ENCODE measurements at places on chromosomes 11 and 22.

GRCh38 chr22:26004477-26004876, 164.8 kb upstream of the SEZ6L start:
- DNase-seq, result no peak

DNA sequence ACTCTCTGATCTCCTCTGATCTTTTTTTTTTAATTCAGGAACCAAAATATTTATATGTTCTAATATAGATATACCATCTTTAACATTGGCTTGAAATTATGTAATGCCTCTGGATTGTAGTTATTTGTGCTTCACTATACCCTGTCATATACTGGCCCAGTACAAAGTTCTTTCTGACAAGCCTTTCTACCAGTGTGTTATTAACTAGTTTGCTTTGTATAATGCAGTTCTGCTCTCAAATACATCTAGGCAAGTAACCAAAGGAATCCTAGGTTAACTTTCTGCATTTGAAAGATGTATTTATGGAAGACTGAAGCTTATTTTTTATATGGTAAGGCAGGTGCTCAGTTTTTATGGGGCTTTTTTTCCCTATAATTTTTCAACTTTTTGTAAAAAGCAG, 36.1 kb downstream of the ARHGEF12 start:
- no peak for DNase-seq

DNA sequence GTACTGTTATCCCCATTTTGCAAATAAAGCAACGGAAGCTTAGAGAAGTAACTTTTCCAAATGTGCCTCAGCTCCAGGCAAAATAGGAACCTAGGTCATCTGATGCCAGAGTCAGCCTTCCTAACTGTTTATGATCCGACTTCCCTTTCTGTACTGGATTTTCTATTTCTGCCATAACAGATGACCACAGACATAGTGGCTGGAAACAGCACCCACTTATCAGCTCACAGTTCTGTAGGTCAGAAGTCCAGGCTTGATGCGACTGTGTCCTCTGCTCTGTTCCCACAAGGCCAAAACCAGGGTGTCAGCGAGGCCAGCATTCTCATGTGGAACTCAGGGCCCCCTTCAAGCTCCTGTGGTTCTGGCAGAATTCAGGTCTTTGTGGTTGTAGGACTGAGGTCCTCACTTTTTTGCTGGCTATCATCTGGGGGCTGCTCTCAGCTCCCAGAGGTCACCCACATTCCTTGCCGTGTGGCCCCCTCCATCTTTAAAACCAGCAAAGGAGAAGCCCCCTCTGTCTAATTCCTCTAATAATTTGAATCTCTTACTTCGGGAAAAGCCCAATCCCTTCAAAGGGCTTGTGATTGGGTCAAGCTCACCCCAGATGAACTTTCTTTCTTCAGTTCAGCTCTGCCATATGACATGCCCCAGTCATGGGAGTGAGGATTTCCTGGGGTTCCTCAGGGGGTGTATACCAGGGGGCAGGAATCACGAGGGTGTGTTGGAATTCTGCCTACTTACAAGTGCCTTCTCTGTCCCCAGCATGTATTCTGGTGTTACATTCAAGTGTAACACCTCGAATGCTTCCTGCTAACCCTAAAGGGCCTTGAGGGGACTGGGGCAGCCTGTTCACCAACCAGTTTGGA, 15.3 kb downstream of the KCNJ5 start:
- DNase-seq, result no peak

GRCh38 chr22:44200451-44200850, 19.7 kb downstream of the PARVG start:
- no peak for DNase-seq

GRCh38 chr22:36331912-36332622, 55.7 kb downstream of the MYH9 start:
- DNase-seq, result peak; percentile 64

DNA sequence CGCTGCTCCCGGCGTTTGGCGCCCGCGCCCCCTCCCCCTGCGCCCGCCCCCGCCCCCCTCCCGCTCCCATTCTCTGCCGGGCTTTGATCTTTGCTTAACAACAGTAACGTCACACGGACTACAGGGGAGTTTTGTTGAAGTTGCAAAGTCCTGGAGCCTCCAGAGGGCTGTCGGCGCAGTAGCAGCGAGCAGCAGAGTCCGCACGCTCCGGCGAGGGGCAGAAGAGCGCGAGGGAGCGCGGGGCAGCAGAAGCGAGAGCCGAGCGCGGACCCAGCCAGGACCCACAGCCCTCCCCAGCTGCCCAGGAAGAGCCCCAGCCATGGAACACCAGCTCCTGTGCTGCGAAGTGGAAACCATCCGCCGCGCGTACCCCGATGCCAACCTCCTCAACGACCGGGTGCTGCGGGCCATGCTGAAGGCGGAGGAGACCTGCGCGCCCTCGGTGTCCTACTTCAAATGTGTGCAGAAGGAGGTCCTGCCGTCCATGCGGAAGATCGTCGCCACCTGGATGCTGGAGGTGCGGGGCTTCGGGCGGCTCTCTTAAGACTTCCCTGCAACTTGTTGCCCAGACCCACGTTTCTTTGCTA, at the start of gene CCND1:
Gene CCND1 (plus strand): TSS at position 162 of the 587 bp plus-strand sequence. CDS start 158 bp downstream, at position 320.
- no peak for DNase-seq

DNA sequence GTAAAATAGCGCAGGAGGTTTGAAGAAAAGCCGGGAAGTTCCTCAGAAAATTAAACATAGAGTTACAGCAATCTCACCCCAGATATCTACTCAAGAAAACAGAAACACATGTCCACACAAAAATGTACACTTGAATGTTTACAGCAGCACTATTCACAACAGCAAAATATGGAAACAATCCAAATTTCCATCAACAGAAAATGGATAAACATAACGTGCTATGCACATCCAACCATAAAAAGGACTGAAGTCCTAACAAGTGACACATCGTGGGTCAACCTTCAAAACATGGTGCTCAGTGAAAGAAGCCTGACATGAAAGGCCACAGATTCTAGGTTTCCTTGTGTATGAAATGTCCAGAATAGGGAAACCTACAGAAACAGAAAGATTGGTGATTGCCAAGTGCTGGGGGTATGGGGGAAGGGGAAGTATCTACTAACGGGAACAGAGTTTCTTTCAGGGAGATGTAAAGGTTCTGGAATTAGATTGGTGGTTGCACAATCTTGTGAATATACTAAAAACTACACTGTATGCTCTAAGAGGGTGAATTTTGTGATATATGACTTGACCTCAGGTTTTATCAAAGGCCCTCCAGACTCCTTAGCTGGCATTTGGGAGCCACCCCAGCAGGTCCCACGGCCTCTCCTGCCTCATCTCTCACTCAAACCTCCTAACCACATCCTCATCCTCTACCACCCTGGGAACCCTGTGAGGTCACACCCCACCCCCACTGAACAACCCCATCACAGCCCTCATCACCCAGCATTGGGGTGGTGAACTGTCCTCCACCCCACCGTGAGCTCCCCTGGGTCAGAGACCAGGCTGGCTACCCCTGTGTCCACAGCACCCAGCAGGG, 69.2 kb upstream of the PRR5 start:
- no peak for DNase-seq

DNA sequence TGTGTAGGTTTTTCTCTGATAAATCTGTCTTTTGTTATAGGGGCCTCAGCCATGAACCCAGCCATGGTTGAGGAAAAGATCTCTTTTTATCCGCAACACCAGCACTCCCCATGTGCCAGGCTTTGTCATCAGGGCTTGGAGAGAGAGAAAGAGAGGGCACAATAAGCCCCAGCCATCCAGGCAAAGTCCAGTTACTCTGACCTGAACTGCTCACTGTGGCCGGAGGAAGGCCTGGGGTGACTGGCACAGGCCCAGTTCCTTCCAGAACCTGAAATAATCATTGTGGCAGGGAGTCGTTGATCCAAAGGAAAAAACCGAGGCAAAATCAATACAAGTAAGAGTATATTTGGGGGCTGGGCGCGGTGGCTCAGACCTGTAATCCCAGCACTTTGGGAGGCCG, 3.9 kb upstream of the ARHGAP8 start:
- no peak for DNase-seq

- peak; percentile 78 for DNase-seq
These were observed 136.2 kb downstream of the OSBP2 start for GRCh38 chr22:30830907-30831306.

DNA sequence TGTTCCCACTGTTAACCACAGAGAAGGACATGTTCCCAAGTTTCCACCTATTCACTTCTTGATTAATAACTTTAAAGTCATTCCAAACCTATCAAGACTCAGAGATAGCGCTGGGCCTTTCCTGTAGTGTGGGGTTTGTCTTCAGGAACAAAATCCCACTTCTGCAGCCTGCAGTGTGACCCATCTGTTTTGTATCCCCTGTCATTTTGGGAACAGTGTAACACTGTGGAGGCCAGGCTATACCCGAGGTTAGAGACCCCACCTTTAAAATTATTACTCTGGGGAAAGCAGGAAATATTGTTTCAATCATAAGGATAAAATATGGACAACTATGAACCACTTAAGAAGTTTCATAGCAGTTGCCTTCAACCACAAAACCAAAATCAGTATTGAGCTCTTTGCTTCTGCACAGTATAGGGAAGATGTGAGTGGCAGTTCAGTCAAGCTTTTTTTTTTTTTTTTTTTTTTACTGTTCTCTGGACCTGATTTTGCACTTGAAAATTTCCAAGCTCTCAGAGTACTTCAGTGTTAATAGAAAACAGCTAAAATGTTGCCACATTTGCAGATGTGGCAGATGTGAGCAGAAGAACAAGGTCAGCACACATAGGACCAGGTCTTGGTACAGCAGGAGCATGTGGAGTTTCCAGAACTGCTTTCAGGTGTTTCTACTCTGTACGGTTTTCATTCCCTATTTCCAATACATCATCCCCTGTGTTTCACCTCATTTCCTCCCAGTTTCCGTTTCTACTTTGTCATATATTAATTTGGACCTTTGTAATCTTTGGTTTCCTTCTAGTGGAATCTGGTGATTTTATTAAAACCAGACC, 121.5 kb downstream of the MAML2 start:
- no peak for DNase-seq

- DNase-seq, result no peak
These were observed 12.7 kb downstream of the MRGPRF start for GRCh38 chr11:69000391-69000790.

DNA sequence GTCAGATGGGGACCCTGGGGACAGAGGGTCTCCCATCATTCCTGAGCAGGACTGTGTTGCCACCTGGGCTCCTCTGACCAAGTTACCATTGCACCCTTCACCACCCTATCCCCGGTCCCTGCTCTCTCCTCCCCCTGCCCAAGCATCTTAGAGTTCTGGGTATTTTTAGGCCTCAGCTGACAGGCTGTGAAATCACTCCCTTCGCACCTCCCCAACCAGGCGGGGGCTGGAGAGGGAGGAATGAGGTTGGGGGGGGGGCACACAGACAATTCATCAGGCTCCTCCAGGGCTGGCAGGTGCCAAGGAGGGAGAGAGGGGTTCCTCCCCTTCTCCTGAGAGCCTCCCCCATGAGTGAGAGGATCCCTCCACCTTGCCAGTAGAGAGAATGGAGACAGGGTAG, 9.0 kb downstream of the SYT7 start:
- DNase-seq, result no peak

DNA sequence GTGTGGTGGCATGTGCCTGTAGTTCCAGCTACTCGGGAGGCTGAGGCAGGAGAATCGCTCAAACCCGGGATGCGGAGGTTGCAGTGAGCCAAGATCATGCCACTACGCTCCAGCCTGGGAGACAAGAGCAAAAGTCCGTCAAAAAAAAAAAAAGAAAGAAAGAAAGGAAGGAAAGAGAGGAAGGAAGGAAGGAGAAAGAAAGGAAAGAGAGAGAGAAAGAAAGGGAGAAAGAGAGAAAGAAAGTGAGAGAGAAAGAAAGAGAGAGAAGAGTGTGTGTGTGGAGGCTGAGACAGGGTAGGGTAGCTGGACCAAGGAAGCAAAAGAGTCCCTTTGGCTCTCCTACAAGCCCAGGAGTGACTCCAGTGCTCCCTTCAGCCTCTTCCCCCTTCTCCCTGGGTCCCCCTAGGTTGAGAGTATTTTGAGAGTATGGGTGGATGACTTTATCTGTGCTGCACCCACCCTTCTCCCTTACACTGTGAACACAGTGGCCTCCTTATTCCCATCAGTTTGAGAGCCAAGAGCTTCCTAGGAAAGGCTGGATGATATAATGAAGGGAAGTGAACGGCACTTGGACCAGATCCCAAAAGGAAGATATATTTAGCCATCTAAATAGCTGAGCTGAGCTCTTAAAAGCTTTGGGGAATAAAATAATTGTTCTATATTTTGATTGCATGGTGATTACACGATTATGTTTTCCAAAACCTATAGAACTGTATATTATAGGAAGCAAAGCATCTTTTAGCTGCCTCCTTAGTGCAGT, 9.5 kb upstream of the DENND5A start:
- DNase-seq, result no peak

DNA sequence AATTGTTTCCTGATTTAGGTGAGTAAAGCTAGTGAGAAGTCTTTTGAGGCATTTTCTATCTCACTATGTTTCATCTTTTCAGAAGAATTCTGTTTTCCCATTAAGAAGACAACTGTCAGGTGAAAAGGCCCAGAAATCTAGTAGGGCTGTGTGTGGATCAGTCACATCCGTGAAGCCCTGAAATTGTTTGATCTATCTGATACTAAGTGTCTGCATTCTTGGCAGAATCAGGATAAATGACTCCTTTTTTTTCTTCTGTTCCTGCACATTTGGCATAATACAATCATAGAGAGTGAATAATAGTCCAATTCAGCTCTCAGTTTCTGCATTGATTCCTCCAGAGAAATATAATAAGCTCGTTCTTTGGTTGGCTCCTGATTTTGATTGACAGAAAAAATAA, 208.3 kb downstream of the NAV2 start:
- DNase-seq, result no peak

DNA sequence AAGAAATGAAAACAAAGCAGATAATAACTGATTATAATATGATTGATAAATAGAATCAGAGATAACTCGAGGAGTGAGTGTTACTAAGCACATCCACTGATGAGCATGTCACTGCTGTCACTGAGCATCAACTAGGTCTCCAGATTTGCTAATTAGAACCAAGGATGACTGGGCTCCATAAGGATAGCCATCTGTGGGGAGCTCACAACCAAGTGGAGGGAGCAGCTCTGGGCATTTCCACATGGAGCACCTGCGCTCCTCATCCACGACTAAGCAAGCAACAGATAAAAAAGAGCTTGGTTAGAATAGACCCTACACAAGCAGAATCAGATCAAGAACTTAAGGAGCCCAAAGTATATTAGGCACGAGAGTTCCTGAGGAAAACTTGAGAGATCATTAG, 396.0 kb upstream of the B3GAT1 start:
- DNase-seq, result no peak

- DNase-seq, result no peak
These were observed 35.6 kb upstream of the ACER3 start for GRCh38 chr11:76824980-76825725.

- DNase-seq, result no peak
These were observed 107.2 kb downstream of the MPPED2 start for GRCh38 chr11:30478923-30479322.

Measured in NCI-H446 (cell line).